ENCODE measurements at places on chromosomes 11 and 22.
A peak's percentile ranks its signal among the peaks of the same experiment; 100 is the strongest.

DNA sequence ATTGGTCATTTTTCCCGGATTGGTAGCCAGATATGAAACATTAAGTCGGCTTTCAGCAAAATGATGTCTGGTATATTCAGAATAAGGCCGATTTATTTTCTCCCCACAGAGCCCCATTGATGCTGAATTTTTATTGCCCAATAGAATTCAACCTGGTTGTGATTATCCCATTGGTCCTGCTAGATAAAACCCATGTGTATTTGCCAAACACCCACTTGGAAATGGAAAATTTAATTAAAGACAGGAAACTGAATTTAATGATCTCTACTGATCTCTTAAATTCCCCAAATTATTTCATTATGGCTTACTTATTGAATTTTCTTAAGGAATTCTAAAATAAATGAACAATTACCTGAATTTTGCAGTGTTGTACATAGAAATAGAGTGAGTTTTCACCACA is 609.8 kb downstream of the NTM start:
- no peak for DNase-seq

- DNase-seq: no peak
These were observed 5.1 kb downstream of the KRTAP5-7 start for GRCh38 chr11:71532036-71532610.

DNA sequence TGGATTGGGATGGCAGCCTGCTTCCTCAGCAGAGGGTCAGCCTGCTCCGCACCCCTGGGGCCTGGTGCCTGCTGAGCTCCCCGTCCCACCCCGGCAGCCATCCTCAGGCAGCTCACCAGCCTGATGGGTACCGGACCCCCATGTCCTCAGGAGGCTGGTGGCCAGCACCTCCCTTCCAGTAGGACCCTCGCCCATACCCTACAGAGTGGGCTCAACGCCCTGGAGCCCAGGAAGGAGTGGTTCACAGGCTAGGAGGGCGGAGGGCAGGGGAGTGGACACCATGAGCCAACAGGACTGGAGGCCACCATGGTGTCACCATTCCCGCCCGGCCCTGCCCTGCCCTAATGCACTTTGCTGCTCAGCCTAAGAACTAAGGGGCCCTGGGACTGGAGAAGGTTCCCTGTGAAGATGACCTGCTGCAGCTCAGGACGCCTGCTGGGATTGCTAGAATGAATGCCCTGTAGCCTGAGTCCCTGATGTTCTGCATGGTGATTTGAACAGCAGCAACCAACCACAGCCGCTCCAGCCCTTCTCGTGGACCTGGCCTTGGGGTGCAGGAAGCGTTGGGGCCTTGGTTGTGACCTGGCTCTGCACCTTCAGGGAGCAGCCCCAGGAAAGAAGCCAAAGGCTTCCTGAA is 1080.8 kb downstream of the BRD1 start:
- no peak for DNase-seq

GRCh38 chr11:48150213-48150612 is 66.4 kb upstream of the OR4B1 start:
- DNase-seq: no peak

DNA sequence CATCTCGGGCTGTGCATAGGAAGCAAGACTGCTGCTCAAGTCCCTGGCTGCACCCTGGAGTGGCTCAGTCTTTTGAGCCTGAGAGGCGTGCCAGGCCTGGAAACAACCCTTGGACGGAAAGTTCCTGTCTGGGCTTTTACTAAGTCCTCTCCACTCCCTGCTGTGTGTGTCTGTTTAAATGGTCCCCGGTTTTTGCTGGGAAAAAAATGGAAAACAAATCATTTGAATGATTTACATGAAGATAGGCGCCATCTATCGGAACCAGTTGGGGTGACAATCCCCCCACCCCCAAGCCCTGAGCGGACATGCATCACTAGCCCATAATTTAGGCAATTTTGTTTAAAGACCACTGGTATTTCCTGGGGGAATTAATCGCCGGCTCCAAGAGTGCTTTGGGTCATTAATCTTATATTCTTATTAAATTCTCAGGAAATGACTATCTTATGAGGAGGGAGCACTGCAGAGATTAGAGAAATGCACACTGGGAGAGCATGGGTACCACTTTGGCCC is 2.7 kb upstream of the GAB2 start:
- DNase-seq: peak; percentile 28

DNA sequence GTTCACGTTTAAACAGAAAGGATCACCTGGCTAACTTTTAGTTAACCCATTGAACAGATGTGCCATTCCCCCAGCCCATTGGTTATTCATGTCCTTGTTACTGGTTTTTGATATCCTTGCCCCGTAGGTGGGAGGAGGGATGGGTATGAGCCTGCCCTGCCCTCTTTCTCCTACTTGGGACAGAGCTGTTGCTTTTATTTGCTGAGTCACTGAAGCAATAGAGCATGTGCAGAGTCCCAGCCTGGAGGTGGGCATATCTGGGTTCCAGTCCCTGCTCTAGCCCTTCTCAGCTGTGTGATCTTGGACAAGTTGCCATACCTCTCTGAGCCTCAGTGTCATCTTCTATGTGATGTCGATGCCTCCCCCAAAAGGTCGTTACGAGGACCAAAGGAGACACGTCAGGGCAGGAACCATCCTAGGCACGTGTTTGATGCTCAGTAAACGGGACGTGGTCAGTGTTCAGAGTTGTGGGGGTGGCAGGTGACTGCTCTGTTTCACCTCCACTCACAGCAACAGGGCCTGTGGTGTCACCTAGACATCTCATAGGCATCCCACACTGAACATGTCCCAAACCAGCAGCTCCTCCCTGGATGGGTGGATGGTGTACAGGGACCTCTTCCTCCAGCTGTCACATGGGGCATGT is 61.0 kb downstream of the BMAL1 start:
- no peak for DNase-seq

DNA sequence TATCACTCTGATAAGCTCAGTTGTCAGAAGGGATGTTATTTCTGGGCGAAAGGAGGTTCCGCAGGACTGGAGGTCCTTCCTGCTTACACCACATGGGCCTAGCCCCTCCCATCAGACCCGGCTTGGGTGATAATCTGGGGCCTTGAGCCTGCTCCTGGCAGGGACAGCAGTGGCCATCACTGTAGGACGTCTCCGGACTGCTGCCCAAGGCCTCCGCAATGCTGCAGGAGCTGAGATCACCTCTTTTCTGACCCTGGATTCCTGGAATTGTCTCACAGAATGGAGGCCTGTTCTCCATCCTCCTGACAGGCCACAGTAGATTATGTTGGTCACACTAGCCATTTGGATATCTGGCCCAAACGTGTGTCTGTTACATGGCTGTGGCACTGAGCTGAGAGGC is 9.2 kb upstream of the BIK start:
- no peak for DNase-seq

DNA sequence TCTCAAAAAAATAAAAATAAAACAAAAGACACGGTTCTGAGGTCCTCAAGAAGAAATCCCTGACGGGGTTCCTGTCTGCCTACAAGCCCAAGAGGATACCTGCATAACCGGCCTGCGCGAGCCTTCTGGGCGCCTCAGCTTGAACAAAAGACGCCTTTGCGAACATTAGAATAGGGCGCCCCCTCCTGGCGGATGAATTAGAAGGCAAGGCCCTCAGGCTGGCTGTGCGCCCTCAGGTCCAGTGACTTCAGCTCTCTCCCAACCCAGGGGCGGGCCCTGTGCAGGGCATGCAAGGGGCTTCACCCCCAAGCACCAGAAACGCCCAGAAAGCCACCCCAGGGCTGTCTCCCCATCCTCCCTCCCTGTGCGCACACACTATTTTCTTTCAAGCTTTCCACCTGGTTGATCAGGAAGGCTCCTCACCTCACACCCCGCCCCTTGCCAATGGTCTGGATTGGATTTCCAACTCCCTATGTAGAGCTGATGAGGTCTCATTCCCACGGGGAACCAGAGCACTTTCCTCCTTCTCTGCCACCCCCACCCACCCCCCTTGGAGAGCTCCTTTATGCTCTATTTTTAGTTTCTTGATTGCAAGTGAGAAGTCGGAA is 273.3 kb downstream of the BUD13 start:
- no peak for DNase-seq

- DNase-seq: no peak
These were observed at the start of gene SCARF2 for GRCh38 chr22:20437613-20438426. TSS of gene SCARF2 (minus strand) at chr22:20437825. CDS start at chr22:20437754, 71 bp downstream.

DNA sequence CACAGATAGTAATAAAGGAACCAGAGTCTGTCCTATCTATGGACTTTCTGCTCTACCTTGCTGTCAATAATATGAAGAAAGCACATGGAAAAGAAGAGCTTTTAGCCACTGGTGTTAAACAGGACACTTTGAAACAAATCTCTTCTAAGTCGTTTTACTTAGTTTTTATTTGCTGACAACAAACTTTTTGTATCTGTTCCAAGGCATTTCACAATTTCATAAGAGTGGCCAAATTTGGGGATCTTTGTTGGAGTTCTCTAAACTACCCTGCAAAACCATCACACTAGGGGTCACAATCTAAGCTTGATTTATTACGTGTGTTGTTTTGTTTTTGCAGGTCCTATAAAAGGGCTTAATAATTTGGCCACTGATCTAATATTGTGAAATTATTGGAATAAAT is 54.4 kb downstream of the BBOX1 start:
- no peak for DNase-seq

DNA sequence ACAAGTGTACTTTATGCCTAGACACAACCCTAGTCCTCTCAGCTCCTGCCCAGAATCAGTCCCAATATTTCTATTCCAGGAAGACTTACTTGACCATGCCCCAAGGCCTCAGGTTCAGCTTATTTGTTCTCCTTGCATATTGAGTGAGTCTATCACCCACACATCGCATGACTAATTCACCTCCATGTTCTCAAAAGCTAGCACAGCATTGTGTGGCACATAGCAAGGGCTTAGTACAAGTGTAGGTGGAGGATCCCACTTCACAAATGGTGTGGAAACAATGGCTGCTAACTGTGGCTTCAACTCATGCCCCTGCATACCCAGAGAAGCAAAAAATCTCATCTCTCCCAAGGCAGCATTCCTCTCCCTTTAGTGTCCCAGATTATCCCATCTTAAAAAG is 602.6 kb upstream of the API5 start:
- DNase-seq: no peak

DNA sequence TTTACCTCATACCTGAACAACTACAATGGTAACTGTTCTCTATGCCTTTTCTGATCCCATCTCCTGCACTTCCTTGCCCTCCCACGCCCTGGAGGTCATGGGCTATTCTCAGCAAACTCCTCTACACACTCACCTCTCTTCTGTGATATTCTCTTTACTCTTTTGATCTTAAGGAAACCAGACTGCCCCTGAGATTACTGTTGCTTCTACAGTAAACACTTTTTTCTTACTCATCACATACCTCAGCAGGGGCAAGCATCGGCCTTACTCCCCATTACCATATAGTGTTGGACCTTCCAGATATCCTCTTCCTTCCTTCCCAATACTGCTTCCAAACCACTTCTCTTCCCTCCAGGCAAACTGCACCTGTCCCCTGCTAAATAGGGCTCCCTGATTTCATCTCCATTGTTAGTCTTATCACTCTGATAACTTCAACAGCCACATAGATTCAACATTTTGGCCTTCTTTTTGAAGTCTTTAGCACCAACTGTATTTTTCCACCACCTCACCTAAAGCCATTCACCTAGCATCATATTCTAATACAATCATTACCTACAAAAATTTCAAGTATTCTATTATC is 141.2 kb downstream of the RBFOX2 start:
- DNase-seq: no peak

GRCh38 chr11:1161410-1162137 is 3.8 kb downstream of the MUC5AC start:
- DNase-seq: no peak

GRCh38 chr11:33696931-33697638 is 3.5 kb downstream of the C11orf91 start:
- DNase-seq: no peak

DNA sequence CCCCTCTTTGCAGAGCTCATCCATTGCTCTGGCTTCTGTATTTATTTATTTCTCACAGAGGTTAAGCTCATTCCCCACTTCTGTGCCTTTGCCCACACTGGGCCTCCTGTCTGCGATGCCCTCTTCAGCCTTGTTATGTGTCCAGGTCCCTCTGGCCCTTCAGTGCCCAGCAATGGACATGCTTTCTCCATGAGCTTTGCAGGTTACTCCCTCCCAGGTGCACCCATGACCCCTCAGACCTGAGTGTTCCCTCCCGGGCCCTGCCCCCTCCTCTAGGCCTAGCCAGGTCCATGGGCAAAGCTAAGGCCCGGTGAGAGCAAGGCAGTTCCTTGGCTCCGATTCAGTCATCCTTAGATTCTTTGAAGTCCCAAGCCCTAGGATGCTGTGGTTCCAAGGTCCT is 17.5 kb upstream of the ARHGEF17 start:
- DNase-seq: no peak

DNA sequence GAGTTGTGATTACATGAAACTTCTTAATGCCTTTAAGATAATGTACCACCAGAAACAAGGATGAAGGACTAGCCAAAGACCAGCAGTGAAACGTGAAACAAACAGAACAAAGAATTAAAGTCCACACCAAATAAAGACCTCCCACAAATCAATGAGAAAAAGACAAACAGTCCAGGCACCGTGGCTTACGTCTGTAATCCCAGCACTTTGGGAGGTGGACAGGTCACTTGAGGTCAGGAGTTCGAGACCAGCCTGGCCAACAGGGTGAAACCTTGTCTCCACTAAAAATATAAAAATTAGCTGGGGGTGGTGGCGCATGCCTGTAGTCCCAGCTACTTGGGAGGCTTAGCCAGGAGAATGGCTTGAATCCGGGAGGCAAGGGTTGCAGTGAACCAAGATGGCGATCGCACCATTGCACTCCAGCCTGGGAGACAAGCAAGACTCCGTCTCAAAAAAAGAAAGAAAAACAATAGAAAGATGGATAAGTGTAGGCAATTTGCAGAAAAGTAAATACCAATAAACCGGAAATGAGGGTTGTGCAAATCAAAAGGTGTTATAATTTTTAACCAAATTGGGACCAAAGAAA is 167.8 kb upstream of the GRK3 start:
- no peak for DNase-seq

GRCh38 chr11:17400048-17400775 is 11.8 kb upstream of the KCNJ11 start:
- no peak for DNase-seq

DNA sequence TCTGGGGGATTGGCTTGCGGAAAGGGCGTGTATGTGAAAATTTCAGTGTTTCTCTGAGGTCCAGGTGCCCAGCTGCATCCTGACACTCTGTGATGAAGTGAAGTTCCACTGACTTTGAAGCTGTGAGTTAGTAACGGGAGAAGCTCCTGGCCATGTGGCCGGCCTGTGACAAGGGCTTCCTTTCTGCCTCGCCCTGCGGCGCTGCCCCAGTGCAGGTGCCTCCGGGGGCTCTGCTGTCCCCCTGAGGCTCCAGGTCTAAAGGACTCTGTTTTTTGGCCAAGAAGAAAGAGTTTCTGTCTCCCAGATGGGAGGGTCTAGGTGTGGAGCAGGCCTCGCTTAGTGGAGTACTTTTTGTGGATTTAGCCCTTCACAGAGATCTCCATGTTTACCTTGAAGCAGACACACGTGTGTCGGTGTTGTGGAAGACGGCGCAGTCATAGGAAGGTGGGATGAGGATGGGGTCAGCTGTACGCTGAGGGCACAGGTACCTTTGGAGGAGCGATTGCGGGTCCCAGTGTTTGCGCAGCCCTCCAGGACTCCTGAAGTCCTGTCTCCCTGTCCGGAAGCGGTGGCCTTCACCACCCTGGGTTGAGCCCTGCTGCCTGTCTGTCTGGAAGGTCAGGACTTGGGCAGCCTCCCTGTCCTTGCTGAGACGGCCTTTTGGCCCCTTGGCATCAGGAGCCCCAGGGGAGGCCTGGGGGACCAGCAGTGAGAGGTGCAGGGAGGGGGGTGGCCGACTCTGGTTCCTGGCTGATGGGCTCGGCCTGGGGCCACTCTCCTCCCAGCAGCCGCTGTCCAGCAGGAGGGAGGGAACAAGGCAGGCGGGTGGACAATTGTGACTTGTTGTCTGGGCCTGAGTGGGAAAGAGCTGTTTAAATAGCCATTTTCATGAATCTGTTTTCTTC is 1249.3 kb downstream of the BRD1 start:
- DNase-seq: no peak

Measured in effector CD4-positive, alpha-beta T cell (primary cell).